ENCODE measurements at places on chromosomes 5 and 9.

DNA sequence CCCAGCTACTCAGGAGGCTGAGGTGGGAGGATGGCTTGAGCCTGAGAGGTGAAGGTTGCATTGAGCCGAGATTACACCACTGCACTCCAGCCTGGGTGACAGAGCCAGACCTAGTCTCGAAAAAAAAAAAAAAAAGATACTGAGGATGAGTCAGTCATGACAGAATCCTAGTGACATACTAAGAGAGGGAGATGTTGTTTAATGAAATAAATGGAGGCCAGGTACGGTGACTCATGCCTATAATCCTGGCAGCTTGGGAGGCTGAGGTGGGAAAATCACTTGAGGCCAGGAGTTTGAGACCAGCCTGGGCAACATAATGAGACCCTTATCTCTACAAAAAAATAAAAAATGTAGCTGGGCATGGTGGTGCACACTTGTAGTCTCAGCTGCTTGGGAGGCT is 107.2 kb downstream of the ZFAND5 start:
- no peak for DNase-seq

GRCh38 chr5:72082048-72082447 is 25.2 kb upstream of the MAP1B start:
- DNase-seq: no peak

DNA sequence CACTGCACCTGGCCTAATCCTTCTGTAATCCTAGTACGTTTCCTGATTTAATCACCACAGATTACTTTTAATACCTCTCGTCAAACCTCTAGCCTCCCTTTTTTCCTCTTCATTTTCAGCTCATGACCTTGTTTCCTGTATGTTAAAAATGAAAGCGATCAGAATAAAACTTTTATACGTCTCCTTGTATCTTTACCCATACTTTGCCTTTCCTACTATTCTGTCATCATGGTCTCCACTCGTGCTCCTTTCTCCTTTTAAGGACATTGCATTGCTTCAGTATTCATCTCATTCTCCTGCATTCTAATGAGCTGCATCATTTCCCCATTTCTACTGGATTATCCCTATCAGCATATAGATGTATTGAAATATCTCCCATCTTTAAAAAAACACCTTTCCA is 8.5 kb downstream of the CDC42SE2 start:
- DNase-seq: no peak

DNA sequence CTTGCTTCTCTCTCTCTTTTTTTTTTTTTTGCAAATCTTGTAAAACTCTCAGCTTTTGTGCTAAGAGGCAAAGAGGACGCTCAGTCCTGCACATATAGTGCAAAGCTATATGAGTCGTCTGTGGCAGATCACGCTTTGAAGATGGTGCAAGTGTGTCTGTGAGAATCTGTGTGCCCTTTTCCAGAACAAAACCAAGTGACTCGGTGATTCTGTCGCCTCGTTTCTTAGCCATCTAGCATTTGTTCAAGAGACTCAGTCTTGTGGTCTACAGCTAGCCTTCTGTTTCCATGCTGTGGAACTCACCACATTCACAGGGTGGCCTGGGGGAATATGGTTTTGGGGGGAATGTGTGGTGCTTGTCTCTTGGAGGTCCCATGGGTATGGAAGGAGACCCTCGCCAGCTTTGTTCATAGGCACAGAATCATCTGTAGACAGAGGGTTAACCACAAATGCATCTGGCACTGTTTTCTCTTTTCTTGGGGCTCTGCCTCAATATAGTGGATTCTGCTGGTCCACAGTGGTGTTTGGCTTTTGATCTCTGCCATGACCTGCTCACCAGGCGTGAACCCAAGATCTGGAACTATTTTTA is 82.1 kb downstream of the C9orf152 start:
- DNase-seq: no peak

- DNase-seq: no peak
These were observed 45.9 kb downstream of the TTC1 start for GRCh38 chr5:160054831-160055230.

DNA sequence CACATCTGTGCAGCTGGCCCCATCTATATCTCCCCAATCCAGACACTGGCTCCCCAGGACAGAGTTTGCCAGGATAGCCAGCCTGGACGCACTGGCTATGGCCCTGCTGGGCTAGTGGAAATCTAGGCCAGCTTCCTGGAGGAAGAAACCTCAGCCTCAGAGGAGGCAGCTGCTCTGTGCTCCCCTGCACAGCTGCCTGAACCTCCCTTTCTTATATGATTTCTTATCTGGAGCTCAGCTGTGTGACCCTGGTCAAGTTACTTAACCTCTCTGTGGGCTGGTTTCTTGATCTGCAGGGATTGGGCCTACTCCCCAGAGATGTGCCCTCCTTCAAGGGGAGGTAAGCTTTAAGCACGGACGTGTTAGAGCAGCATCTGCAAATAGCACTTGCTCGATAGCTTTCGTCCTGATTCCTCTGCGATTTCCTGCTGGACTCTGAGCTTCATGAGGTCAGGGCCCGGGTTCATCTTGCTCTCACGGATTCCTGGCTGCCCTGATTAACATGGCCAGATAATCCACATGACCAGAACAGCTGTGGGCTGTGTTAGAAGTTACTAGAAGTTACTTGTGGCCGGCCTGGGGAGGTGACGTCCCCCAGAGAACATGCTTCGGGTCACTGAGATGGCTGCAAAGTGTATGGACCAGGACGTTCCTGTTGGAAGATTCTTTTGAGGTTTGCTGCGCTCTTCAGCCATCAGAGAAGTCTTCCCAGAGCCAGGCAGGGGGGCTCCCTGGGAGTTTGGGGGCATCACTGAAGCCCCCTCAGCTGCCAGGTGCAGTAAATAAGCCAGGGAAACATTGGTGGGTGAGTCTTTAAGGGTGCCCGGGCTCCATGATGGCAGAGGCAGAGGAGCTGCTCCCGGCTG is 14.5 kb downstream of the C9orf50 start:
- DNase-seq: no peak

DNA sequence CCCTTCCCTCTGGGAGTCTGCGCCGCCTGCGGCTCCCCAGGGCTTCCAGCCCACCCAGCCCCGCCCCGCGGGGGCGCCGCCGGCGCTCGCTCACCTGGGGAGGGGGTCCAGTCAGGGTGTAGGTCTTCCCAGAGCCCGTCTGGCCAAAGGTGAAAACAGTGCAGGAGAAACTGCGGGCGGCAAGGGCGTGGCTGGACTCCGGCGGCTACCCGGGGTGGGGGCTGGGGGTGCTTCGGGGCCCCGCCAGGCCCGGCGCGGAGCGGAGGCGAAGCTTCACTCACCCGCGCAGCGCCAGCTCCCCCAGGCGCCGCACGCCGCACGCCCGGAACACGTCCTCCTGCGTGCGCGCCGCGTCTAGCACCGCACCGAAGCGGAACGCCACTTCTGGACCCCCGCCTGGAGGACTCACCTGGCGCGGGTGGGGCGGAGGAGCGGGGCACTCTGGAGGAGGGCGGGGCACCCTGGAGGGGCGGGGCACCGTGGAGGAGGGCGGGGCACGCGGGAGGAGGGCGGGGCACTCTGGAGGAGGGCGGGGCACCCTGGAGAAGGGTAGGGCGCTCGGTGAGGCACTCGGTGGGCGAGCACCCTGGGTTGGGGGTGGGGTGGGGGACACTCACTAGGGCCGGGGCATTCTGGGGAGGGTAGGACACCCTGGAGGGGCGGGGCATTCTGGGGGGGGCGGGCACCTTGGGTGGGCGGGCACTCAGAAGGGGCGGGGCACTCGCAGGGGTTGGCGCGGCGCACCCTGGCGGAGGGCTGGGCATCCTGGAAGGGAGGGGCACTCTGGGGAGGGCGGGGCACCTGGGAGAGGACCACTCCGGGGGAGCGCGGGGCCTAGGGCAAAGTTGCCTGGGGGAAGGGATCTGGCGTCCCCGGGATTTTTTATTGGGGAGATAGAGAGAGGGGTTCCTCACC is 814 bp downstream of the KIF12 start:
- no peak for DNase-seq

DNA sequence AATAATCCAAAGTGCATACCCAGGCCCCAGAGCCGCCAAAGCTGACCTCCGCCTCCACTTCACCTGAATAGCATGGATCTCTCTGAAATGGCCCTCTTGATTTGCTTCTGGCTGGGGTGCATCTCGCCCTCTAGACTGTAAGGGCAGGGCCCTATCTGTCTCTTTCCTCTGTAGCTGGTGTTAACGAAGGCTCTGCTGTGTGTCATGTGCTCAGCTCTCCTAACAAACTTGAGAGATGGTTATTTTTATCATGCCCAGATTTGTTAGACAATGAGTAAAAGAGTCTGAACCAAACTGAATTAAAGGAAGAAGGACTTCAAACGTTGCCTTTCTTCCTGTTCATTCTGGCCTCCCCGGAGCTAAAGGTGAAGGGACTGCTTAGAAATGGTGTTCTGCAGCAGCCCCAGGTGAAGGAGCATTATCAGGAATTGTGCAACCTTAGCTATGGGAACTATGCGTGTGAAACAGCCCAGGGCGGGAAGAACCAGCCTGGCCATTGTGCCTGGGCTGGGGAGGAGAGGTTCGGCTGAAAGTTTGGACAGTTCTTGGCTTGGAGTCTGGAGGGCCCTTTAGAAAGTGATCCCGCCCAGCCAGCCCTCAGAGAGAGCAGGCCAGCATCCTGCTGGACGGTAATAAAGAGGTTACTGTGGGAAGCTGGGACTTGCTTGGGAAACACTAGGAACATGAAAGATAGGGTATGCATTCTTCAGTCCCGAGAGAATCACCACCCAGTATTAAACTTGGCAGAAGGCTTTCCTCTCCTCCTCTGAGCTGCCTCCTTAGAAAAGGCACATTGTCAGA is 73.5 kb downstream of the WWC1 start:
- DNase-seq: no peak

All from right atrium auricular region (tissue), 2 donors.